ENCODE measurements at places on chromosomes 5 and 9. TPM values are rescaled to one million over a fixed set of nuclear protein-coding genes. Genes with fewer than 3 reads are reported as not detected.

The AK8 gene
- total RNA-seq: 0.63 TPM

The PJA2 gene
- total RNA-seq: 62.5 TPM

The PCDHA6 gene
- not detected for total RNA-seq

The IL33 gene
- not detected for total RNA-seq

The PCDHGA2 gene
- not detected for total RNA-seq

The CDX1 gene
- total RNA-seq: not detected

The CCNJL gene
- total RNA-seq: not detected

The DOCK2 gene
- 245 TPM for total RNA-seq

GRCh38 chr9:88396836-88397577 is 8.8 kb downstream of the SPIN1 start:
- DNase-seq: no peak
- no peak overlapping the region for H3K27ac ChIP-seq
- peaks cover 32% of the 10 kb centered on the region for H3K4me1 ChIP-seq
- H3K36me3 ChIP-seq: peaks cover 1% of the 10 kb centered on the region
- H3K4me3 ChIP-seq: no peak overlapping the region

GRCh38 chr5:139955053-139955605 is 88.0 kb downstream of the NRG2 start:
- DNase-seq: no peak

DNA sequence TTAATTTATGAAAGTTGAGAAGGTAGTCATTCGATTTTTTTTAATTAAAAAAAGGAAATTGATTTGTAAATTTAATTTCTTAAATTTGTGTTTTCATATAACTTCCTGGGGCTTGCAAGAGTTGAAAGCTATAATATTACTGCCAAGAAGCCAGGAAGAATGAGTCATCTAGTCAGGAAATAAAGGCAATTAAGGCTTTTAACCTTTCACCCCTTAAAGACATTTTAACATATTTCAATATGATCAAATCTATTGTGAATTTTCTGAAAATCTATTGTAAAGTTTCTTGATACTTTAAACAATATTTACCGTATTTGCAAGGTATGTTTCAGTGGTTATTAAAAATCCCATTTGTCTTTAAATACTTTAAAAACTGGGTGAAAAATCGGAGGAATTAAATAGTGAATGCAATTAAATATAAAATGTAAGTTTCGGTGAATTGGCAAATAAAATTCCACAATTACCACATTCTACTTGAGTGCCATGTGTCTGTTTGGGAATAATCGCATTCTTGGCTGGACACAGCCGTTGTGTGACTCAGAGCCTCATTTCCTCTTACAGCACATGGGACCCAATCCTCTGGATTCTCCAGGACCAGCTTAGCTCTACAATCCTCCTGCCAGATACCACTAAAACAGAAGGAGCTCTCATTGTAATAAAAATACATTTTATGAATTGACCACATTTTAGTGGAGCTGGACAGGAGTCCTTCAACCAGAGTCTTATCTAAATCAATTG is 310.7 kb downstream of the HCN1 start:
- no peaks in the 10 kb centered on the region for H3K4me1 ChIP-seq
- no peak overlapping the region for H3K4me3 ChIP-seq
- H3K36me3 ChIP-seq: no peaks in the 10 kb centered on the region
- no peak for DNase-seq
- H3K27ac ChIP-seq: no peak overlapping the region

DNA sequence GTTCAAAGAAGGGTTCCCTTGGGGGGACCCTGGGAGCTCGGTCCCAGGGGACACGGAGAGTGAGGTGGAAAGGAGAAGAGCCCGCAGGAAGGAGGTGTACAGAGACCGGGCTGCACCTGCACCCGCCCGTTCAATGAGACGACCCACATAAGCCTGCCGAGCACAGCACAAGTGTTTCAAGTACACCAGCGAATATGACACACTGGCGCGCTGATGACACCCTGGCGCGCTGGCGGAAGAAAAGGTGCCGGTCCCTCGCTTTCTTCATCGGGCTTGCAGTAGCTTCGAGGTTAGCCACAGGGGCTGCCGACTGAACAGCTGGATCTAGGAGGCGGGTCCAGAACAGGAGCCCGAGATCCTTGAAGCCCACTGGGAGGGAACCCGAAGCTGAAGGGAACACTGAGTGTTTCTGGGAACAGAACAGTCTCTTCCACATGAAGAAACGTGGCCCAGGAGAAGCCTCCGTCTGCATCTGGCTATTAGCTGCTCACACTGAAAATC is 1.4 kb downstream of the TBC1D9B start:
- H3K27ac ChIP-seq: peak overlapping the region; percentile 39
- H3K27me3 ChIP-seq: no peaks in the 10 kb centered on the region
- no peak for DNase-seq
- H3K4me1 ChIP-seq: peaks cover 8% of the 10 kb centered on the region
- no peaks in the 10 kb centered on the region for H3K36me3 ChIP-seq
- H3K4me3 ChIP-seq: peak overlapping the region; percentile 87

- no peak for DNase-seq
- no peaks in the 10 kb centered on the region for H3K36me3 ChIP-seq
These were observed 20.8 kb downstream of the ZNF366 start for GRCh38 chr5:72486371-72486770.

- peak overlapping the region; percentile 41 for H3K27ac ChIP-seq
- no peak for DNase-seq
- H3K27me3 ChIP-seq: no peaks in the 10 kb centered on the region
These were observed 15.1 kb downstream of the TTC1 start for GRCh38 chr5:160023908-160024630.

DNA sequence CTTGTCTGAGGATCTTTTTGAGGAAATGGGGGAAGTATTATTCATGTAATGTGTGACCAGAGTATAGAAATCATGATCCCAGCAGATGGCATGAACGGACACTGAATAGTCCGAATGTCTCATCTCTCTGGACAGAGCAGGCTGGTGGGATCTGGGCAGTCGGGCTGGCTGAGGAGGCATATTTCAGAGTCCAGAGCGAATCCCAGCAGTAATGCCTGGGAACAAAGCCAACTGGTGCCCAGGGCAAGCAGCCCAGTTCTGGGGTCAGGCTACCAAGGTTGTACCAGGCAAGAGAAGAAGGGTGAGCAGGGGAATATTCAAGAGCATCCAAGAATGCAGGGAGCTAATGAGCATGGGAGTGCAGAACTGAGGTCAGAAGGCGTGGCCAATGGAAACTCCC is 306.4 kb downstream of the ZSWIM6 start:
- H3K4me1 ChIP-seq: no peaks in the 10 kb centered on the region
- H3K27ac ChIP-seq: no peak overlapping the region
- no peak overlapping the region for H3K4me3 ChIP-seq
- peaks cover 21% of the 10 kb centered on the region for H3K27me3 ChIP-seq

DNA sequence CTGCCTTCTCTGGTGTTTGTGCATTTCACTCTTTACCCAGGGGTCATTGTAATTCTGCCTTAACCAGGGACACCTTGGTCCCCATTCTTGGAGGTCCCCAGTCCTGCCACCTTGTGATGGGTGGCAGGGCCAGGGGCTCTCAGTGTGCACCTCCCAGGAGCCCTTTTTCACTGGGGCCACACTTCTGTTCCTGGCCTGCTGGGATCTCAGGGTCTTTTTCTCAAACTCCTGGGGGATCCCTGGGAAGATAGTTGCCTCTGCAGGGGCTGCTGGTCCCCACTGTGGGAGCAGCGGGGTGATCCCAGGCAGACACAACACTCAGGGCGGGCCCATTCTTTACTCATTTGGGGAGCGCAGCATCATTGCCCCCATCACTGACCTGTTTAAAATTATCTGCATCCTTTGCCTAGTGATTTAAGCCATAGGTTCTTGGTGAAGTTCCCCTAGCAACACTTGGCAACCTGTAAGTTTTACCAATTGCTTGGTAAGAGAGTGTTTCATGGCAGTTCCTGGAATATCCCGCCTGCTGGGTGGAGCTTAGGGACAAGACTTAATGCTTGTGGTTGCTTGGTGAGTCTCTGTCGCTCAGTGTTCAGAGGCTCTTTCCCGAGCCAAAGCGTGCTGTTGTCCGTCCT is 15.7 kb downstream of the PHF2 start:
- no peaks in the 10 kb centered on the region for H3K27me3 ChIP-seq
- H3K27ac ChIP-seq: no peak overlapping the region
- no peak for DNase-seq

DNA sequence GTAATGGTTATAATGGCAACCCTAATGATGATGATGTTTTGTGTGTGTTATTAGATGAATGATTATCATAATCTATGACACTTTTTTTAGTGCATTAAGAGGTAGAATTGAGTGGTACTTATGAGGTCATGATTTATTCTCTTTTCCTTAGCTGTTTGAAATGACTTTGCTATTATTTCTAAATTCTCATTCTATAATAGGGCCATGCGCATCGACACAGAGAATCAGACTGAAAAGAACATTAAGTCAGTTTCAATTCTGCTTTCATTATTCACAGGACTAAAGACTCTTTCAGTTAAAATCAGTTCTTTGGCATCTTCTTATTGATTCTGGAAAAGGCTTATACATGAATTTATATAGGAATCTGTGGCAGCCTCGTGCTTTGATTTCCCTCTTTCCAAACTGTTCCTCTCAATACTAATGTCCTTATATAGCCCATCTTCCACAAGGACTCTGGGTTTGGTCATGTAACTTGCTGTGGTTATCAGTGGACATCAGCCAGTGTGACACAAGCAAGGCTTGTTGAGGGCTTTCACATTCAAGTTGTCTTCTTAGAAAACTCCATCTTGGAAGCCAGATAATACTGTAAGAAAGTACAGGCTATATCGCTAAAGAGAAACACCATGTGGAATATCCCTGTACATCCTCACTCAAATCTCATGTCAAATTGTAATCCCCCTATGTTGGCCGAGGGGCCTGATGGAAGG is 140.3 kb upstream of the CHD1 start:
- H3K27ac ChIP-seq: no peak overlapping the region
- H3K36me3 ChIP-seq: no peaks in the 10 kb centered on the region
- no peaks in the 10 kb centered on the region for H3K27me3 ChIP-seq

DNA sequence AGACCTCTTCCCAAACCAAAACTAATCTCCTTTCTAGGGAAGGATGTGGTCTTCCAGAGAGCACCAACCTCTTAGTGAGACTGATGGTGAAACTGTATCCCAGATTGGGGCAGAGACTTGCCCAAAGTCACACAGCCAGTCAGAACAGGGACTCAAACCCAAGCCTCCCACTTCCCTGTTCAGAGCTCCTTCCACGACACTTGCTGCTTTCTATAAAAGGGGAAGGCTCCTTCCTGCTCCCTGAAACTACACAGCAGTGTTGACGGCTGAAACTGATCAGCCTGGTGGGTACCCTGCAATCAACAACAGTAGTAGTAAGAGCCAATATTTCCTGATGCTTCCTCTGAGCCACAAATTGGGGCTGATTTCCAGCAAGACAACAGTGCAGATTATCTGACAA is 1.5 kb downstream of the TOR2A start:
- no peak for DNase-seq
- no peaks in the 10 kb centered on the region for H3K27me3 ChIP-seq
- H3K4me1 ChIP-seq: peaks cover 10% of the 10 kb centered on the region
- peak overlapping the region; percentile 87 for H3K4me3 ChIP-seq
- no peaks in the 10 kb centered on the region for H3K36me3 ChIP-seq
- H3K27ac ChIP-seq: peak overlapping the region; percentile 83

DNA sequence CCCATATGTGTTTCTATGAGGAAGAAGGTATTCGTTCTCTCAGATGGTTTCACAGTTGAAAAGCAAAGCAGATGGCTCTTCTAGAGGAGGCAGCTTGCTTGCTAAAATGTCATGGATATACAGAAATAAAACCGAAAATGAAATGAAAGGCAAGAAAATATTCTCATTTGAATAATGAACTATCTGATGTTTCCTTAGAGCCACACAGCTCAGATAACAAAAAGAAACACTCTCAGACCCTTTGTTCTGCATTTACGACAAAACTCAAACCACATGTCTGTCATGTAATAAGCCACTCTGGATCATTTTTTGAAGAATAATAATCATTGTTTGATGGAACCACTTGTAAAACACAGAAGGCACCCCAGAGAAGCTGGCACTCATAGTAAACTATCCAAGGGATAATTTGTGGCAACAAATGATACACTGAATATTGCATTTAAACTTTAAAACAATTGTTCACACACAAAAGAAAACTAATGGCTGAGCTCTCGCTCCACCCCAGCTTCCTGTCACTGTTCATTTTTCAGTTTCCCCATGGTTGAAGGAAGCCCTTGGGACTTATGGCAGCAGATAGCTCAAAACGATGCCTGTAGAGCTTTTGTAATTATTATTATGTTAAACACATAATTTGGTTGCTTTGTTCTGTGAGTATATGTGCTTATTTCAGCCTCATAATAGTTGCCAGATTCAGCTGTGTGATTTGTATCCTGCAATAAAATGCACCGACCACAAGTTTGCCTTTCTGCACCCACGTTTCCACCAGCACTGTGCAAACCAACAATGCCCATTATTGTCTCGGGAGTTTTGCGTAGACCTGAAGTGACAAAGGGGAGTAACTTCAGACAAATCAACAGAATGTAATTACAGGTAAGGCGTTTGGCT is 256.0 kb downstream of the TMEM167A start:
- no peak overlapping the region for H3K27ac ChIP-seq
- H3K36me3 ChIP-seq: no peaks in the 10 kb centered on the region
- peaks cover 19% of the 10 kb centered on the region for H3K4me1 ChIP-seq
- H3K4me3 ChIP-seq: no peak overlapping the region

DNA sequence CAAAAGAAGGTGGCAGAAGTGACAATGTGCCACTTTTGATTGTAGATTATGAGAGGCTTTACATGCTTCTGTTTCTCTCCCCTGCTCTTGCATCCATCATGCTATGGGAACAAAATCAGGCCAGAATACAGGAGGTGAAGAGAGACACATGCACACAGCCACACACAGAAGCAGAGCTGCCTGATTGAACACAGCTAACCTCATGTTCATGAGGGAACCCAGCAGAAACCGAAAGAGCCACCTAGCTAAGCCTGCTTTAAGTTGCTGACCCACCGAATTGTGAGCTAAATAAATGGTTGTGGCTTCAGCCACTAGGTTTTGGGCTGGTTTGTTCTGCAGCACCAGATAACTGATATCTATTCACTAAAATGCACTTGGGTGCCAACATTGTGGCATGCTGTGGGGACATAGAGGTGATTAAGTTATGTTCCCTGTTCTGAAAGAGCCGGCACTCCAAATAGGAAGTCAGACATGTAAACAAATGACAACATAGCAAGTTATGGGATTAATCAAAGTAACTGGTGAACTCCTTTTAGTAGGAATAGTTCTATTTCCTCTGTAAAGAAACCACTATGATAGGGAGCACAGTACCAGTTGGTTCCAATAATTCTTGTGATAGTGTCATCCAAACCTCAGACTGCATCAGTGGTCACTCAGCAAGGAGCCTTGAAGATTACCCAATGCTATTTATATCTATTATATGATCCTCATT is 93.6 kb upstream of the TNC start:
- peaks cover 64% of the 10 kb centered on the region for H3K27me3 ChIP-seq
- no peak overlapping the region for H3K27ac ChIP-seq
- no peak for DNase-seq
- H3K4me1 ChIP-seq: peaks cover 40% of the 10 kb centered on the region
- H3K4me3 ChIP-seq: no peak overlapping the region
- no peaks in the 10 kb centered on the region for H3K36me3 ChIP-seq

- DNase-seq: no peak
- peak overlapping the region; percentile 100 for H3K27ac ChIP-seq
- peak overlapping the region; percentile 63 for H3K4me3 ChIP-seq
- no peaks in the 10 kb centered on the region for H3K27me3 ChIP-seq
- H3K36me3 ChIP-seq: peaks cover 11% of the 10 kb centered on the region
These were observed 3.4 kb downstream of the SMIM3 start for GRCh38 chr5:150781706-150782614.
